IPS-NIHi11 (cell line): ENCODE measurements at places on chromosomes 11 and 22.

GRCh38 chr11:69906453-69906907 lies 87.3 kb upstream of the FGF3 start:
- no peak for DNase-seq

DNA sequence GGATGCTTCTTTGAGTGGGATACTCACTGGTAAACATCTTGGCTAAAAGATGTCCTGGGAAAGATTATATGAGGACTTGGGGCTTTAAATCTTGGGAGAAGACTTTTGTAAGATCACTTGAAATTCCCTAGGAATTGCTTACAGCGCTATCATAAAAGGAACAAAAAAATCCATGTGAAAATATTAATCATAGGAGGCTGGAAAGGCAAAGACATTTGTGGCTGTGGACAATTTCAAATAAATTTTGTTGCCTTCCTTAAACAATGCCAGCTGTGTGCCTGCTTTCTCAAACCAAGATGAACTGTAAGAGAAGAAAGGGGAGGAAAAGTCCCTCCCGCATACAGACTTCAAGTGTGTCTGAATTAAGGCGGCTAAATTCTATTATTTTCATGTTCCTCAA lies 75.6 kb downstream of the SNX19 start:
- DNase-seq, result no peak

GRCh38 chr22:45709866-45710265 lies 38.2 kb downstream of the ATXN10 start:
- no peak for DNase-seq

DNA sequence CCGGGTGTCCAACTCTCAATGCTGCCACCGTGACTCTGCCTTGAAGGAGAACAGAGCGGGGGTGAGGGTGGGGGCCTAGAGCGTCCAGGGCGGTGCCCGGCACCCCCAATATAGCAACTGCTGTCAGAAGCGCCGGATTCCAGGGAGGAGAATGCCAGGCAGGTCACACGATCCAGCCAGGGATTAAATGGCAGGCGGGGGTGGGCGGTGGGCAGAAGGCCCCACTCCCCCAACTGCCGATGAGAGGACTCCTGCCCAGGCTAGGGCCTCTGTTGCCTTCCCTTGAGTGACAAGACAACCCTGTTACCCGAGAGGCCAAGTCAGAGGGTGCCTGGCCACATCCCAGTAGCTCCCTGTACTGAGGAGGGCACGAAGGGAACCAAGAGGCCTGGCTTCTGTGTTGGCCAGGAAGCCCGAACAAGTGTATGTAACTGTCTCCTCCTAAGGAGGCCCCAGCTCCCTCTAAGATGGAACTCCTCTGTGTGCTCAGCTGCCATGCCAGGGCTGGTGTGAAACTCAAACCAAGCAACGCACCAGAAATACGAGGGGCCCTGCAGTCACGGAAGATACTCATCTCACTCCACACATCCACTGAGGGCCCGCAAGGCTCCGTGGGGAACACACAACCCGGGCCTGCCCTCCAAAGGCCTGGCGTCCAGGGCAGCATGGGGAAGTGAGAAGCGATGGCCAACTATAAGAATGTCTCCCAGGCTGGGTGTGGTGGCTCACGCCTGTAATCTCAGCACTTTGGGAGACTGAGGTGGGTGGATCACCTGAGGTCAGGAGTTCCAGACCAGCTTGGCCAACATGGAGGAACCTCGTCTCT lies 3.0 kb downstream of the PACSIN3 start:
- DNase-seq, result no peak

GRCh38 chr11:43359422-43359818 lies 700 bp downstream of the TTC17 start:
- DNase-seq, result peak; percentile 24

- DNase-seq, result no peak
Measured at GRCh38 chr22:32752816-32753520, 48.5 kb upstream of the TIMP3 start.

GRCh38 chr11:67027943-67028542 lies 5.1 kb downstream of the SYT12 start:
- DNase-seq, result no peak

GRCh38 chr11:81874635-81875034 lies 859.0 kb downstream of the FAM181B start:
- peak; percentile 9 for DNase-seq
